ENCODE measurements at places on chromosomes 2 and 18.

- DNase-seq: no peak
Measured at GRCh38 chr2:99156891-99157290, 2.1 kb downstream of the LIPT1 start.

GRCh38 chr2:34851804-34852203, 1252.7 kb upstream of the FAM98A start:
- DNase-seq: no peak

DNA sequence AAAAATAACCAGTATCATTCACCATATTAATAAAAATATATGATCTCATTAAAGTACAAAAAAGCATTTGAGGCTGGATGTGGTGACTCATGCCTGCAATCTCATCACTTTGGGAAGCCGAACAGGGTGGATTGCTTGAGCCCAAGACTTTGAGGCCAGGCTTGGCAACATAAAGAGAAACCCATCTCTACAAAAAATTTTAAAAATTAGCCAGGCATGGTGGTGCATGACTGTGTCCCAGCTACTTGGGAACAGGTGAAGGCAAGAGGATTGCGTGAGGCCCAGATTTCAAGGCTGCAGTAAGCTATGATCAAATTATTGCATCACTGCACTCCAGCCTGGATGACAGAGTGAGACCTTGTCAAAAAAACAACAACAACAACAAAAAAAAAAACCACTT, 75.9 kb downstream of the RAD51AP2 start:
- no peak for DNase-seq

- no peak for DNase-seq
Measured at GRCh38 chr2:237282568-237283128, 131.3 kb downstream of the COL6A3 start.

- no peak for DNase-seq
Measured at GRCh38 chr2:173223871-173224270, 130.8 kb upstream of the CDCA7 start.

- no peak for DNase-seq
Measured at GRCh38 chr2:129796801-129797488, 182.5 kb upstream of the RAB6C start.
